ENCODE measurements at places on chromosomes 11 and 22.

GRCh38 chr11:128518493-128519207, 68.7 kb downstream of the ETS1 start:
- no peak for DNase-seq

GRCh38 chr11:93895106-93895862, 44.9 kb upstream of the VSTM5 start:
- peak; percentile 37 for DNase-seq

- DNase-seq, result no peak
These were observed 831.4 kb downstream of the DLG2 start for GRCh38 chr11:84795698-84796097.

GRCh38 chr11:119608201-119608600, 120.8 kb downstream of the NECTIN1 start:
- DNase-seq, result no peak

DNA sequence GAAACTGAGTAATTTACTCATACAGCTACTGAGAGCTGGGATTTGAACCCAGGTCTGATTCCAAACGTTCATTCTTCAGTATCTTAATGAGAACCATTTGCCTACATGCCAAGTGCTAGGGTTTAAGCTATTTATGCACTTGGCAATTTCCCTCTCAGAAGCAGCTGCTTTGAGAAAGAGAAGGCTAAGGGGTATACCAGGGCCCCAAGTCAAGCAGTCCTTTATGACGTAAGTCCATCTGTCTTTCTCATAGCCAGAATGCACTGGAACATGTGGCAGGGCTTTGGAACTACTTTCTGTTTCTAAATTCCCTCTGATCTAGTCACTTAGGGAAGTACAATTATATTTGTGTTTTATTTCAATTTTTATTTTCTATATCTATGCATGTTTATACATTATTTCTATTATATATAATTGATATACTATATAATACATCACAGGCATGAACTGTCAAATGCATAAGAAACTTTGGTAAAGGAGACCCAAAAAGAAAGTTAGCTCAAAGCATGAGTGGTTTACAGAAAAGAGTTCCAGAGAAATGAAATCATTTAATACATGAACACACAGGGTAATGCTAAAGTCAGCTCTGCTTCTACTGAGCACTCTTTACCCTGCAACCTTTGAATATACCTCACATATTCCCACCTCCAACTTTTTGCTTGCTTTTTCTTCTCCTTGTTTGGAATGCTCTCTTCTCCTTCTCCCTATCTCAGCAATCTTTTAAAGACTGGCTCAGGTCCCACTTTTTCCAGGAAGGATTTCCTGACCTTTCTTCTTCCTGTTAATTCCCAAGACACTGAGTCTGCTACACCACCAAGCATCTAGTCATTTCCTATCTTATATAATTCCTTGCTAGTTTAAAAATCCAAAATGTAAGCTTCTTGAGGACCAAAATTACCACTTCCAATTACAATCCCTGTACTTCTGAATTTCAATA, 80.5 kb upstream of the GDPD4 start:
- peak; percentile 51 for DNase-seq

DNA sequence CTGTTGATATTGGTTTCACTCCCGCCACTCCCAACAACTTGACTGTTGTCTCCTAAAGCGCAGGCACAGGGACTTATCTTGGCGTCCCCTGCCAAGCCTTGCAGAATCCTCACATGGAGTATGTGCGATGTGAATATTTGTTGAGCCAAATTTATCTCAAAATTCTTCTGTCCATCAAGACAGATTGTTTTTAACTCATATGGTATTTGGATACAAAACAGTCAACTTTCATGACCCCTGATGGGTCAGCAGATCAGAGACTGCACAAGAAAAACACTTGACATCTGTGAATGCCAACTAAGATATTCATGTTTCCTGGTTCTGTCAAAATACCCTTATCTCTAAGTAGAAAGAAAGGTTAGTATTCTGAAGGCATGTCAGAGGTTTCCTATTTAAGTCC, 221.7 kb upstream of the BLID start:
- no peak for DNase-seq

DNA sequence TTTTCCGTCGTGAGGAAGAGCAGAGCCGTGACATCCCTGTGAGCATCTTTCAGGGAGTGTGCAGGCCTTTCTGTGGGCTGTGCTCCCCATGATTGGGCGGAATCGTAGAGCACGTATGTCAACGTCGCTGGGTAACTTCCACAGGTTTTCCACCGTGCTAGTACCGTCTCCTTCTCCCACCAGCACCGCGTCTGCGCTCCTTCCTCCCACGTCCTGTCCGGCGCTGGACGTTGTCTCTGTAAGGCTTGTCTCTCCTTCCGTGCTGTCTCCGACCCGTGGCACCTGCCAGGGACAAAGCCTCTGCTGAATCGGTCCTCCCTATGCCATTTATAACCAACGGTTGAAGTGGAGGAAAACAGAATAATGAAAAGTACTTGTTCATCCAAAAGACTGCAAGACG, 386.7 kb downstream of the BRD1 start:
- no peak for DNase-seq

DNA sequence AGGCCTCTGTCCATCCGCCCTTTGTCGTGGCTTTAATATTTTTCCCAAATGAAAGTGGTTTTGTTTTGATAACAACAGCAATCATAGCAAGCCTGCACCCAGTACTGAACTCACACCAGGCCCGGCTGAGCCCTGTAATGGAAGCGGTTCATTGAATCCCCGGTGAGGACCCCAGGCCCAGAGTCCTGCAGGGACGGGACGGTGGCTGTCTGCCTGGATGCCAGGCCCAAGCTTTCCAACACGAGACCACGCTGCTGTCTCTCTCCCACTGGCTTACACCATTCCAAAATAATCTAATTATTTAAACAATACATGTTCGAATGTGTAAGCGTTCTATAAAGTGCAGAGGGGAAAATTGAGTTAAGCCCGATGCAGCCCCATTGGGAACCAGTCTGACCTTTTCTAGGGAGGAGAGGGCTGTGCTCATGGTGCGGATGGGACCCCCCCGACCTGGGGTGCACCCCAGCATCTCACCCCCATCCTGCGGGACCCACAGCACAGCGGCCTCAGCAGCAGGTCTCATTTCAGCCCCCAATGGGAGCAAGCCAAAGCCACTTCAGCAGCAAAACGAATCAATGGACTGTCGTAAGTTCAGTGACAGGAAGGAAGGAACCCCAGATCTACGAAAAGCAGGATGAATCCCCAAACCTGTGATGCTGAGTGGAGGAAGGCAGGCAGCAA, 1046.9 kb downstream of the BRD1 start:
- no peak for DNase-seq

DNA sequence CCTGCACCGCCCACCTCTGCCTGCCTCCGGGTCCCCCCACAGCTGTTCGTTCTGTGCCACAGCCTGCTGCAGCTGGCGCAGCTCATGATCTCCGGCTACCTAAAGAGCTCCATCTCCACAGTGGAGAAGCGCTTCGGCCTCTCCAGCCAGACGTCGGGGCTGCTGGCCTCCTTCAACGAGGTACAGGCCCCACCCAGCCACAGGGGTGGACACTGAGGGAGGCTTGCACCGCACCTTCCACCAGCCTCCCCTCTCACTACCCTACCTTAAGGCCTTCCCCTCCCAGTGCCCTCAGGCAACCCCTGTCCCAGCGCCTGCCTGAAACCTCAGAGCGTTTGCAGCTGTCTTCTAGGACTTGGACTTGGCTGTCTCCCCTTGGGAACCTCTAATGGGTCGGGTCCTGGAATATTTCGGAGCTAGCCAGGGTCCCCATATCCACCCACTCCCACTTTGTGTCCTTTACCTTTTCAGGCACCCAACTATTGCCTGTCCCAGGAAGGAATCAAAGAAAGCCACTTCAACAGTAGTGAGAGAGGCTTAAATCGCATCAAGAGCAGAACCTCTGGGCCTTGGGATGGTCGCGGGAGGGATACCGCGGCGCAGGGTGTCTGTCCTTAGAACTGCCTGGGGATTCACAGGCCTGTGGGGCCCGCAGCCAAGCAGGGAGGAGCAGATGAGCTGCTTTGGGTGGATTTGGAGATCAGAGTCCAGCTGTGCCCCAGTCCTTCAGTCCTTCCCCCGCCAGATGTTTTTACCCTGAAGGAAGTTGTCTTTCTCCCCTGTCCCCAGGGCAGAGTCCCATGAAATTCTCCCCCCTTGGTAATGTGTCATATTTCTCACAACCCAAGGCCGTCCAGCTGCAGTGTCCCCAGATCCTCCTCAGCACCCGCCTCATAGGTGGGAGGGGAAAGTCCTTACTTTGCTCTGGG, 13.3 kb downstream of the SLCO2B1 start:
- no peak for DNase-seq

- DNase-seq, result no peak
These were observed 11.3 kb downstream of the DUSP8 start for GRCh38 chr11:1560649-1561251.

Data from AG08396 (cell line).